ENCODE measurements at places on chromosomes 11 and 22.

GRCh38 chr11:74950374-74950969, 1.4 kb downstream of the SPCS2 start:
- no peak for DNase-seq

- no peak for DNase-seq
Observed at GRCh38 chr11:46305295-46305694, 27.8 kb downstream of the CREB3L1 start.

DNA sequence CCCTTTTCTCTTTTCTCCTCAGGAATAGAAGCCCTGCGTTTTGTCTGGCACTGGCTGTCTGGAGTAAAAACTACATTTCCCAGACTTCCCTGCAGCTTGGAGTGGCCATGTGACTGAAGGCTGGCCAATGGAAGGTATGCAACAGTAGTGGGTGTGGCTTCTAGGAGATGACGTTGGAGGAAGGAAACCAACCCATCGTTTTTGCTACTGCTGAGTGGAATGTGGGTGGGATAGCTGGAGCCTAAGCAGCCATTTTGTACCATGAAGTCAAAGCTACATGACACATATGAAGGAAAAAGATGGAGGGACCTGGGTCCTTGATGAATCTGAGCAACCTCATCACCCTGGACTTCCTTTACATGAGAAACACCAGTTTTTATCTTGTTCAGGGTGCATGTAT, 19.6 kb downstream of the FGF3 start:
- DNase-seq, result no peak

DNA sequence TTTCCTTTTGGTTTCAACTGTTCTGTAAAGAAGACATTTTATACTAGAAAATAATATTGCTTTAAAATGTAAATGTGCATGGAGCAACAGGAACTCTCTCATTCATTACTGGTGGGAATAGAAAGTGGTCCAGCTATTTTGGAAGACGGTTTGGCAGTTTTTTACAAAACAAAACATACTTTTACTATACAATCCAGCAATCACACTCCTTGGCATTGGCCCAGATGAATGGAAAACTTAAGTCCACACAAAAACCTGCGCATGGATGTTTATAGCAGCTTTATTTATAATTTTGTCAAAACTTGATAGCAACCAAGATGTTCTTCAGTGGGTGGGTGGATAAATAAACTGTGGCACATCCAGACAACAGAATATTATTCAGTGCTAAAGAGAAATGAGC, 49.9 kb upstream of the SEPTIN5 start:
- DNase-seq, result no peak

DNA sequence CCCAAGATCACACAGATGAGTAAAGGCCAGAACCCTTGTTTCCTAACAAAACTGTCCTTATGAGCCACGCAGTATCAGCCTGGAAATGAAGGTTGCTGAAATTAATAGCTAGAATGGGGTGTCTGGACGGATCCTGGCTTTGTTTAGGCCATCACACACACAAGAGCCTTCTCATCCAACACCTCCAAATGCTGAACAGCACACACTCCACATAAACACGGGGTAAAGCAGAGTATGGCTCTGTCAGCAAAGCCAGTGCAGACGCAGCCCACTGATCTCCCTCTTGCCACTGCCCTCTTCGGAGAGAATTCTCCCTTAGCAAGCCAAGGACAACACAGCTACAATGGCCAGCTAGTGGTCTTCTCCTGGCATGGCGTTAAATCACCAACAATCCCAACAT, 392.6 kb upstream of the SYN3 start:
- DNase-seq, result no peak

DNA sequence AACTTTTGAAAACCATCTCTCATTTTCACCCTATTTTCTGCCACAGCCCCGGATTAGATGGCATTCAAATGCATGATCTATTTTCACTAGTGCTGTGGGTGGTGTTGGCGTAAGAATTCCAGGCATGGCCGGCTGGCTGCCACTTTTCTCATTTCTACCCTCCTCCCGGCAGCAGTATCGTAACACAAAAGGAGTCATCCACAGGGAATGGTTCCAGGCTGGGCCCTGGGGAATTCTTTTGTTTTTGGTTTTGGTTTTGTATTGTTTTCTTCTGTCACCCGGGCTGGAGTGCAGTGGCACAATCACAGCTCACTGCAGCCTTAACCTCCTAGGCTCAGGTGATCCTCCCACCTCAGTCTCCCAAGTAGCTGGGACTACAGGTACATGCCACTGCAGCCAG, 13.8 kb downstream of the JAML start:
- DNase-seq, result no peak

GRCh38 chr11:73338279-73338678, 30.2 kb downstream of the ARHGEF17 start:
- no peak for DNase-seq

- DNase-seq, result no peak
Observed at GRCh38 chr11:13664351-13664750, 4.1 kb upstream of the FAR1 start.

DNA sequence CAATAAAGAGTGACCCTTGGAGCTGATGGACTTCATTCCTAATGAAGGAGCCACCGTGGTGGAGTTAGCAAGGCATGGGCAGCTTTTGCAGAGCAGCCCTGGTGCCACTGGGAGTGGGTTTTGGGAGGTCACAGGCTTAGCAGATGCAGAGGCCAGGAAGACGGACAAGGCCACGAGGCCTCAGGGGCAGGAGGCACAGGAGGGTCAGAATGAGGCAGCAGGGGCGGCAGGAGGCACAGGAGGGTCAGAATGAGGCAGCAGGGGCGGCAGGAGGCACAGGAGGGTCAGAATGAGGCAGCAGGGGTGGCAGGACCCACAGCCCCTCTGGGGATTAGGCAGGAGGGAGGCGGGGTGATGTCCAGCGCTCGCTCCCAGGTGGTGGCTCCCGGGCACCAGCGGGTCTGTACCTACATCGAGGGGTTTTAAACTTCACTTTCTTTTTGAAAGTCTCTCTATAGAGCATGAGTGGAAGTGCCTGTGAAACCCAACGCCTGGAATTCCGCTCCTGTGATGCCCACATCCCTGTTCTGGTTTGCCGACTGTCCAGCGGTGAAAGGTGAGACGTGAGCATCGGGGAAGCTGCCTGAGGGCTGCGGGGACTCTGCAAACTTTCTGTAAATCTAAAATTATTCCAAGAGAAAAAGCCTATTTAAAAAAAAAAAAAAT, 521.6 kb downstream of the BRD1 start:
- no peak for DNase-seq

DNA sequence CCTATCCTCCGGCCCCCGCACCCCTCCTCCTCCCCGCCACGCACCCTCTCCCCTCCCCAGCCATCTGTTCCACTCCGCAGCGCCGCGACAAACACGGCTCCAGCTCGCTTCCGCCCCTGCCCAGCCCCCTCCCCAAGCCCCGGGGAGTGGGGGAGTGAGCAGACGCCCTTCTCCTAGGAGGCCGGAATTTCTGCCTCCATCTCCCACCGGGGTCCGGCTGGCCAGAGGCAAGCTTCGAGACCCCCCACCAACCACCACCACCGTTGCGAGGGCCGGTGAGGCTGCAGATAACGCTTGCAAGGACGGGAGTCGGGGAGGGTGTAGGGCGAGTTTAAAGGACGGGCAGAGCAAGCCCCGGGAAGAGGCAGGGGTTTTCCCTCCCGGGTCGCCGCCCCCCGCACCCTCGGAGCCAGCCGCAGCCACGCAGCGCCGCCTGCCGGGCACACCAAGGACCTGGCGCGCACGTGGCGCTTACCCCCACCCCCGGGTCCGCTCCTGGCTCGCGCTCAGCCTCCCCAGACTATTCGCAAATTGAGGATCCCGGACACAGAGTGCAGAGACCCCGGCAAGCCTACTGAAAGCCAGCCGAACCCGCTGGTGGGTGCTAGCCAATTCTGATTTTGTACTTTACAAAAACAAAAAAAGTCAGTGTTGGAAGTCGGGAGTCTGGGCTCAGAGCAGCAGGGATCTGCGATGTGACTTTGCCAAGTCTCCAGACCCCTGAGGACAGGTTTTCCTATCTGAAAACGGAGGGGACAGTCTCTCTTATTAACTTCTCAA, 22.6 kb downstream of the RTN4RL2 start:
- peak; percentile 62 for DNase-seq

DNA sequence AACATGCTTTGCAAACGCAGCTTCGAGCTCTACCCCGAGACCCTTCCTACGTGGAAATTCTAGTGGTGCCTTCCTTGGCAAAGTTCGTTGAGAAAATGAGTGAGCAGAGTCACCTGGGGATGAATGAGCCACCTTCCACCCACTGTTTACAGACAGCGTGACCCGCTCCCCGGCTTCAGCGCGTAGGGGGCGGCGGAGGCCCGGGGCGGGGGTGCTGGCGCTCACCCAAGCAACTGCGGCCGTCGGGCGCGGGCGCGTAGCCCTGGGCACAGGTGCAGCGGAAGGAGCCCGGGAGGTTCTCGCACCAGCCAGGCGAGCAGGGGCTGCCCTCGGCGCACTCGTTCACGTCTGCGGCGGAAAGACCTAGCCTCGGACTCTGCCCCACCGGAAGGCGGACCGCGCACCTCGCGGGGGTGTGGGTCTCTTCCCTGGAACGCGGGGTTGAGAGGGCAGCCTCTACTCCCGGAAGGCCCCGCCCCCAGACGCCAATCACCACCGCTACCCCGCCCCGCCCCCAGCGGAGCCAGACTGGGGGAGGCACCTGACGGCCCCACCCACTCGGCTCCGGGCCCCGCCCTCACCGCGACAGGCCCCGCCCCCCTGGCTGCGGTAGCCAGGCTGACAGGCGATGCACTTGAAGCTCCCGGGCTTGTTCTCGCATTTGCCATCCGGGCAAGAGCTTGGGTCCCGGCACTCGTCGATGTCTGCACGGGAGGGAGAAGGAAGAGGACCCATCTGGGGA, 11.8 kb downstream of the LTBP3 start:
- DNase-seq, result peak; percentile 98

GRCh38 chr11:113906038-113906437, 1.4 kb downstream of the HTR3B start:
- DNase-seq, result no peak

- no peak for DNase-seq
Observed at GRCh38 chr11:19444231-19444630, 203.5 kb upstream of the E2F8 start.

DNA sequence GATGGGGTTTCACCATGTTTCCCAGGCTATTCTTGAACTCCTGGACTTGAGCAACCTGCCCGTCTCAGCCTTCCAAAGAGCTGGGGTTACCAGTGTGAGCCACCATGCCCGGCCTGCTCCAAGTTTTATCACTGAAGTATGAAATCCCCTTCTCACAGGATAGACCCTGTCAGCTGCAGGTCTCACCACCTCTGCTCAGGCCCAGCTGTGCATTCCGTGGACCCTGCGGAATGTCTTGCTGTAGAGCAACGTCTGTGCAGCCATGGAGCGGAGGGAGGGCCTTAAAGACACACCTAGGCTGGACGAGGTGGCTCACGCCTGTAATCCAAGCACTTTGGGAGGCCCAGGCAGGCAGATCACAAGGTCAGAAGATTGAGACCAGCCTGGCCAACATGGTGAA, 625.4 kb downstream of the BRD1 start:
- DNase-seq, result no peak

DNA sequence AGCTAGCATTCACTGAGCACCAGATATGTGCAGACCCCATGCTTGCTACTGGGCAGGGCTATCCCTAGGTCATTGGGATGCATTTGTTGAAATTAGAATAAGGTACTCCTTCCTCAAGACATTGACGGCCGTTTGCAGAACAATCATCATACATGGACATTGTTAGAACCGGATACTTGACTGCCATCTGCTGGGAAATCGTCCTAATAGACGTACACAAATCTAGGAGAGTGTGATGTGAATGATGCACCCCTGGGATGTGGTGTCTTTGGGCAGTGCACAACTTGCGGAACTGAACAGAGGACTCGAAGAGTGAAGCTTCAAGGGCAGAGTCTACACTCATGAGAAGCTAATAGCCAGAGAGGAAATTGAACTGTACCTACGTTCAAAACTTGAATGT, 35.9 kb downstream of the MYO18B start:
- DNase-seq, result no peak

GRCh38 chr22:43631846-43632245, 180.3 kb downstream of the EFCAB6 start:
- DNase-seq, result no peak

DNA sequence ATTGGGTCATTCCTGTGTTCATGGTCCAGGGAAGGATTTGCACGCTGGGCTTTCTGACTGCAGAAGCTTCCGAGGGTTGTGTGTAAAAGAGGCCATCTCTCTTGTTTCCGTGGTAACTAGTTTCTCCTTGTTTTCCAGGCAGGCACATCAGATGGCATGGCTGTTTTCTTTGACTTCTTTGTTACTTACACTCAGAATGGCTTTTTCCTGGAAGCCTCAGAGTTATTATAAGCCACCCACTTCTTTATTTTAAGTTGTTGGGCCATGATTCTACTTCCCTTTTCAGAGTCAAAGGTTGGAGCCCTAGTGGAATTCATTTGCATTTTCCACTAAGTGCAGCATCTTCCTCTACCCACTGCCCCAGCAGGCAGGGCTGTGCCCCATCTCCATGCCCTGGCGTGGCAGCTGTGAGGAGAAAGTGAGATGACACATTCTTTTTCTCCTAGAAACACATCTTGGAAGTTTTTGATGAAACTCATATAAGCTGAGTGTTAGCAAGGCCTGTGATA, 94.9 kb downstream of the PRR5L start:
- DNase-seq, result no peak

DNA sequence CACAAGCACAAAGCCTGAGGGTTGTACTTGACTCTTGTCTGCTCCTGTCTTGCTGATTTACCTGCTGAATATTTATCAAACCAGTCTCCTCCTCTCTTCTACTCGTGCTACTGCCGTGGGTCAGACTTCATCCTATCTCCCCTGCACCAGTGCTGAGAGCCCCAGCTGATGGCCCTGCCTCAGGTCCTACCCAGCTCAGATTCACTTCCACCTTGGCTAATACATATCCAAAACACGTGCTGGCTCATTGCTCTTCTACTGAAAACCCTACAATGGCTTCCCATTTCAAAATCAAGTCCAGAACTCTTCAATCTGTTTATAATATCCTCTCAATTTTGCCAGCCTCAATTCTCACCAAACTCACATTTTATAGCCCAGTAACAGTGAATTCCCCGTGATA, 48.3 kb downstream of the RAB30 start:
- no peak for DNase-seq

DNA sequence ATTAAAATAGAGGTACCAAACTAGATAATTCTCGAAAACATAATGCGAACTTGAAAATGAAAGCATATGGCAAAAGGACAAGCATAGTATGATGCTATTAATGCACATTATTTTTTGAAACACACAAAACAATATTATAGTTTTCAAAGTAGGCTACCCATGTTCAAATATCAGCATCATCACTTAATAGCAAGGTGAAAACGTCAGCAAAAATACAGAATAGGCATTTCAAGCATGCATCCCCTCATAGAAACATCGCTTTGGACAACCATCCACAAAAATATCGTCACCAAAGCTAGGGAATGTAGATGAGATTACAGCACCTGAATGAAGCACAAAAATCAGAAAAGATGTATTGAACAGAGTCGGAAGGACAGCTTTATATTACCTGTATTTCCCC, 814.5 kb upstream of the LRRC4C start:
- no peak for DNase-seq

- no peak for DNase-seq
Observed at GRCh38 chr22:36086170-36086490, 57.5 kb upstream of the RBFOX2 start.

- DNase-seq, result no peak
Observed at GRCh38 chr11:91081440-91082043, 858.7 kb upstream of the CHORDC1 start.

- no peak for DNase-seq
Observed at GRCh38 chr11:47327025-47327424, 25.5 kb downstream of the MYBPC3 start.

- DNase-seq, result no peak
Observed at GRCh38 chr11:132538642-132539041, 993.7 kb downstream of the OPCML start.

- no peak for DNase-seq
Observed at GRCh38 chr22:20532256-20532993, 25.0 kb downstream of the MED15 start.

GRCh38 chr22:50524676-50525103, 708 bp downstream of the SCO2 start:
- no peak for DNase-seq
